Fibroblast of skin of back (primary cell): ENCODE measurements at places on chromosomes 16 and 17.

DNA sequence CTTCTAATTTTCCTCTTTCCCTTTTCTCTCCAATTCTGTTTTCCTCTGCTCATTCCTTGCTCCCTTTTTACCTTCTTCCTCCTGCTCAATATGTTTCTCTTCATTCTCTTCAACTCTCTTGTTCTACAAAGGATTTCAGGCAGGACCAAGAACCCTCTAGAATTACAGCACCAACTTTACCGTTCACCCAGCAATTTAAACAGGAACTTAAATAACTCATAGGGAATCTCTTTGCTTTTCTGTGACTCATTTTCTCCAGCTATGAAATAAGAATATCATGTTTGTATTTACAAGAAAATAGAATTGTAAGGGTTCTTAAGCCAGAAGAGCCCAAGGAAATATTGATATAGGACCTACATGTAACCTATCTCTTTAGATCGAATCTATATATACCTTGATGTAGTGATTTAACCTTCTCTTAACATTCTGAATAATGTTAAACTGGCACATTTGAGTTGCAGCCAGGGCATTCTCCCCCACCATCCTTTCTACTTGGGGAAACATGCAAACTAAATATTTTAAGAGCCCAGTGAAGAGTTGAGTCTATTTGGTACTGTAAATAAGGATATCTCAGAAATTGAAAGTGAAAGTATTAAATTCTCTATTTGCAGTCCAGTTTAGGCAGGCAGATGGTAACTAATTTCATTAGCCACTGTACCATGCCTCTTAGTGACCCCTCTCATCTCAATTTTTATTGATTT is 137.0 kb downstream of the ANKFN1 start:
- no peak for DNase-seq

DNA sequence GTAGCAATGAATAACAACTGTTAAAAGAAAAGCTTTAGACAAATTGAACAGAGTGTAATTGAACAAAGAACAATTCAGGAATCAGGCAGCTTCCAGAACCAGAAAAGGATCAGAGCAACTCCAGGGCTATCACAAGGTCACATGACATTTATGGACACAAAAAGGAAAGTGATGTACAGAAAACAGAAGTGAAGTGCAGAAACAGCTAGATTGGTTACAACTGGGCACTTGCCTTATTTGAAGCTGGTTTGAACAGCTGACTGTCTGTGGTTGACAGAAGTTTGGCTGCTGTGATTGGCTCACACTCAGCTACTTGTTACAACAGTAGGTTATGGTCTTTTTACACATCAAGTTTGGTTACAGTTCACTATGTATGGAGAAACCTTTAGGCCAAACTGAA is 14.8 kb downstream of the EFCAB5 start:
- no peak for DNase-seq

DNA sequence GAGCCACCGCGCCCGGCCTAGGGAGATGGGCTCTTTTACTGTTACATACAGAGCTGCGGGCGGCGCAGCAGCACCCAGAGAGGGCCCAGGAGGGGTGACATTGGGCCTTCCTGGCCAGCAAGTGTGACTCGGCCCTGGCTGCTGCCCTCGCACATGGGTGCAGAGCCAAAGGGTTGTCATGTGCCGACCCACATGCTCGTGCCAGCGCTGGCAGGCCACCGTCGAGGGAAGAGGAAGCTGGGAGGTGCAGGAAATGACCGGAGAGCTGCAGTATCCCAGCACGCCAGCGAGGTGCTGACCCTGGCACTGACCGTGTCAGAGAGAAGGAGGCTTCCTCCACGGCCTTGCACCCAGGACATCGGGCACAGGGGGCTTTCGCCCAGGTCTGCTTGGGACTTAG is 8.0 kb downstream of the ENDOV start:
- no peak for DNase-seq

- DNase-seq: no peak
Measured at GRCh38 chr16:88019821-88020515, 68.7 kb downstream of the BANP start.

- no peak for DNase-seq
Measured at GRCh38 chr17:75803883-75804282, 19.3 kb downstream of the UNK start.

GRCh38 chr16:58306327-58306726 is 11.5 kb upstream of the PRSS54 start:
- peak; percentile 21 for DNase-seq

DNA sequence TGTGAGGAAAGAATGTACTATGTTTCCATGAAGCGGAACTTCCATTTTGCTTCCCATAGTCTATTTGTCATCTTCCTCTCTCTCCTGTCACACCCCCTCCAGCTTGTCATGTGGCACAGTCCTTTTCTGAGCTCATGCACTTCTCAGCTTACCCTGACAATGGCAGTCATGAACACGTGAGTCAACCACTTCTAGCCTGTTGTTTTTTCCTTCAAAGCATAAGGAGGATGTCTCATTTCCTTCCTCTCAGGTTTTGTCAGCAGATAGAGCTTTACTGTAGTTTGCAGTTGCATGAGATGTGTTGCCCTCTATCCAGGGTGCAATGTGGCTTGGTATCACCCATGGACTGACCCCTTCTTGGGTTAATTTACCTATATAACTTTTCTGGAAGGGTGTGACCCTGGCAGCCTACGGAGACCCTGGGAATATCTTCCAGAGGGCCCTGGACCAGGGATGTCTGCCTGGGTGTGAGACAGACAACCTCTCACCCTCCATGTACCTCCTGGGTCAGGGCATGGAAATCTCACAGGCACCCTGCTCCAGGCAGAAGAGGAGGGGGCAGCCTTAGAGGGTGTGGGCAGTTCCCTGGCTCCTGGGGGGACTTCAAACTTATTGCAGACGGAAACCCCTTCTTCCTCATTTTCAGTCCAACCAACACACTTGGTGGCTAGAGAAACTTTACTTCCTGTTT is 4.0 kb upstream of the ZNF267 start:
- DNase-seq: peak; percentile 86

DNA sequence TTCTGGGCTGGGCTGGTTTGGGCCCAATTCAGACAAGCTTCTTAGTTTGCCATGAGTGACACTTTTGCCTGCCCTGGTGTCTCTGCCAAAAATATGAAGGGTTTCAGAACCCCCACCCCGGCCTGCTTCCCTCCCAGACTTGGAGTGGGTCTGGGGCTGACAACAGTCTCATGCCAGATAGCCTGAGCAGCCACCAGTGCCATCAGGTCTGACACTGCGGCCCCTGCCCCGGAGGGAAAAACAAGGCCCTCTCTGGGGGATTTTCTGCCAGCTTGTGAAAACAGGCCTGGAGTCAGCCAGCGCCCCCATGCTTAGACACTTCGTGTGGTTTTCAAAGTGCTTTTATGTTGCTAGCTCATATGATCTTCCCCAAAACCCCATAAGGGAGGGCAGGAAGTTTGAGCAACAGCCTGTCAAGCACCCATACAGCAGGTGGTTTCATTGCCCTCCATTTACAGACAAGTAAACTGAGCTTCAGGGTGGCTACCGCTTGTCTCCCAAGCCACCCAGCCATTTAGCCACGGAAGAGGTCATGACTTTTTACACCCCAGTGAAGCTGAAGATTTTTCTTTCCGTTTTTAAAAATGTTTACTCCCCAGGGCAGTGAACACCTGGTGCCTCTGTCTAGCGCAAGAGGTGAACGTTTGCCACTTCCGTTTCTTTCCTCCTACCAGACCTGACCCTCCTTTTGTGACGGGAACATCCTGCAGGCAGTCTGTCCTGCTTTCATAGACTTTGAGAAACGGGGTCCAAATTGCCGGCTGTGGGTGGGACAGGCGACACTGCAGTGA is 300.6 kb downstream of the SEC14L1 start:
- DNase-seq: no peak

GRCh38 chr17:57375770-57376225 is 119.5 kb downstream of the MSI2 start:
- DNase-seq: no peak

DNA sequence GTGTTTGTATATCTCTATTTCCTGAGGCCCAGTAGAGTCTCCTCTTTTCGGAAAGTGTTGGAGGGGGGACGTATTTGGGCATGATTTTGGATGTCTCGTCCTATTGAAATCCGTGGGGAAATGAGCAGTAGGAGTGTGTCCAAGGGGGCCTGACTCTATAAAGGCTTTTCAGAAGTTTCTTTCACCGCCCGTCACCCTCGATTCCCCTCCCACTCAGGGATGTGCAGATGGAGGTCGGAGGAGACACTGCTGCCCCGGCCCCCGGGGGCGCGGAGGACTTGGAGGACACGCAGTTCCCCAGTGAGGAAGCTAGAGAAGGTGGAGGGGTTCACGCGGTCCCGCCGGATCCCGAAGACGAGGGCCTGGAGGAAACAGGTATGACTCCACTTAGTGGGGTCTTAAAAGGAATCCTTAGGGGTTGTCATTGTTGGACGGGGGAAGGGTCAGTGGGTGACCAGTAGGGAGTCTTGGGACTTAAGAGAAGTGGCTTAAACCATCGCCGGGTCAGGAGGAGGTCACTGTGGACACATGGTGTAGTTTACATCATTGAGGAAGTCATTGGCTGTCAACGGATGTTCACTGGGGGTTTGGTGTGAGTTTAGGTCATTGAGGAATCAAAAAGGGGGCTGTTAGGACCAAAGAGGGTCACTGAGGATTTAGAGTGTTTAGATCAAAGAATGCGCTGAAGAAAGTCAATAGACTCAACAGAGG is 424 bp downstream of the MON1B start:
- DNase-seq: peak; percentile 6

- DNase-seq: no peak
Measured at GRCh38 chr16:55495616-55496289, 13.1 kb upstream of the LPCAT2 start.

DNA sequence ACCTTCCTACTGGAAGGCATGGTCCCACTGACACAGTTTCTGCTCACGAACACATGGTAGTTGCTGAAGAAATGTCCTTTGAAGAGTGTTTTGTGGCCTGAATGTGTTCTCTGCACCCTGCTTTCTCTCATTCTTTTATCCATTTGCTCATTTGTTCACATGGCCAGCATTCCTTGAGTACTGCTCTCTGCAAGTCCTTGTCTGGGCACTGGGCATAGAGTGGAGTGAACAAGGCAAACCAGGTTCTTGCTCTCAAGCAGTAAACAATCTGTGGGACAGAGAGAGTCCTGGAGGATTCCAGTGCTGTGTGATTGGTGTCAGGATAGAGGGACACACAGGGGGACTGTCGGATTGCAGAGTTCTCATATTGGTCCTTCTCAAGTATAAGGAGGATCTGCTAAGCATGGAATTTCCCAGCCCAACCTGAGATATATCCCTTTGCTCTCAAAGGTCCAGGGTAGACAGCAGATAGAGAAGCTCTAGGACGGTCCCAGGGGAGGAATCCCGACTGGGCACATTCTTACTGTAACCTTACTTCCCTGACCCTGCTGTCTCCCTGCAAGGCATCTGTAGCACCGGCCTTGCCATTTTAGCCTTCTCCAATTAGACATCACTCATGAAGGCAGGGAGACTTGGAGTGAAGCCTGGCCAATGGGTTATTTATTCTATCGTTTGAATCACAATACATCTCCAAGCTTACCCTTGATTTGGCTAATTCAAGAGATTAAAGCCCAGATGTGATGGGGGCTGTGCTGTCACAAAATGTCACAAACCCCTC is 32.3 kb downstream of the ARL4D start:
- no peak for DNase-seq

GRCh38 chr17:9874722-9875121 is 30.3 kb downstream of the RCVRN start:
- no peak for DNase-seq

DNA sequence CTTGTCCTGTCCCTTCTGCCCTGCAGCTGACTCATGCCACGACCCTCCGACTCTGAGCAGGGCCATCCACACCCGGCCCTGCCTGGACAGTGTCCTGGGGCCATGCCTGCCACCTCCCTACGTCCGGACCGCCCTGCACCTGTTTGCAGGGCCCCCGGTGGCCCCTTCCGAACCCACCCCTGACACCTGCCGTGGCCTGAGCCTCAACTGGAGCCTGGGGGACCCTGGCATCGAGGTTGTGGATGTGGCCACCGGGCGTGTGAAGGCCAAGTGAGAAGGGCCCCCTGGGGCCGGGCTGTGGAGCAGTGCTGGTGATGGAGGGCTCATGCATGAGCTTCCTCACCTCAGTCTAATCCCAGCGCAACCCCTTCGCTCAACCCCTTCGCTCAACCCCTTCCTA is 5.1 kb downstream of the ADAD2 start:
- DNase-seq: no peak

GRCh38 chr17:53426505-53426904 is 396.2 kb upstream of the KIF2B start:
- no peak for DNase-seq

GRCh38 chr16:68073902-68074760 is 11.0 kb upstream of the NFATC3 start:
- no peak for DNase-seq

GRCh38 chr16:70577256-70577698 is 53.7 kb downstream of the SF3B3 start:
- DNase-seq: peak; percentile 64

DNA sequence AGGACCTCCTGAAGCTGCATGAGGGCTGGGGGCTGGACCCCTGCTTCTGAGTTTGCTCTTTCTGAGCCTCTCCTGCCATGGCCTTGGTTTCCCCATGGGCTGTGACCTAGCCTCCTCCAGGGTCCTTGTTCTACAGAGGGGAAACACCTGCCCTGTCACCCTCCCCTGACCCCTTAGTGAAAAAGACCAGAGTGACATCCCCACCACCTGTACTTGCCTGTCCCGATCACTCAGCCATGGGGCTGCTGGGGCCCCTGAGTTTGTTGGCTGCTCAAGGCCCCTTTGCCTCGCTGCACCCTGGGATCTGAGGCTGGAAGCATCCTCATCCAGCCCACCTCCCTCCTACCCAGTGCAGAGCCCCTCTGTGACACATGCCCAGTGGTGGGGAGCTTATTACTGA is 800 bp downstream of the NOD2 start:
- no peak for DNase-seq

GRCh38 chr16:19168371-19169081 is 486 bp downstream of the SYT17 start:
- DNase-seq: no peak

- no peak for DNase-seq
Measured at GRCh38 chr16:22333457-22333994, 36.3 kb downstream of the POLR3E start.

- DNase-seq: no peak
Measured at GRCh38 chr16:79012671-79013434, 587.7 kb downstream of the MAF start.

DNA sequence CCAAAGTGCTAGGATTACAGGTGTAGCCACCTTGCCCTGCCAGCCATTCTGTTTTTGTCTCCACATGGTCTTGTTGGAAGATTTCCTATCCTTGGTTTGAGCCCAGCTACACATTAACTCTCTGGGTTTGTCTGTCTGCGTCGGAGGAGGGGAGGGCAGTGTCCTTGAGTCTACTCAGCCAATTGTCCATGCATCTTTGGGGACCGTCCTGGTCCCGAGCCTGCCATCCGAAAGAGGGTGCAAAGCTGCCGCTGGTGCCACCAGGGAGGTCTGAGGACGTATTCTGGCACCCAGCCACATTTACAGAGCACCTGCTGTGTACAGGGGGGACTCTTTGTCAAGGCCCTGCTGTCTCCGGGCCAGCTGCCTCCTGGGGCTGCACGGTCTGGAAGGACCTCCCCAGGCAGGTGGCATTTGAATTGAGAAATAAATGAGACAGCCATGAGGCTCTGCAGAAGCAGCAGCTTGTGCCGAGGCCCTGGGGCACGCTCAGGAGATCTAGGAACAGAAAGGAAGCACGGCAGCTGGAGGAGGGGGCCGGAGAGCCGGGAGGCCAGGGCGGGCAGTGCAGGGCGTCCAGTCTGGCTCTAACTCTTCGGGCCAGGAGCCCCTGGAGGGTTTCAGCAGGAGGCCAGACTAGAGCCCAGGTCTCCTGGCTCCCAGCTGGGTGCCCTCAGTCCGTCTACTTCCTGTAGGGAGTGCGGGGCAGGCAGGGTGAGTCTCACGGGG is 1.5 kb downstream of the CYBA start:
- no peak for DNase-seq
